ENCODE measurements at places on chromosomes 1 and 21. TPM values are rescaled to one million over a fixed set of nuclear protein-coding genes. Genes with fewer than 3 reads are reported as not detected.

The TDRD5 gene
- not detected for total RNA-seq

The DISP3 gene
- total RNA-seq: 1.8 TPM

The TGFB2 gene
- total RNA-seq: not detected

The GLIS1 gene
- not detected for total RNA-seq

The TFF3 gene
- total RNA-seq: not detected

The SPRR2F gene
- total RNA-seq: not detected

- H3K27me3 ChIP-seq: no peaks in the 10 kb centered on the region
- H3K36me3 ChIP-seq: no peaks in the 10 kb centered on the region
- H3K4me1 ChIP-seq: peaks cover 4% of the 10 kb centered on the region
- H3K4me3 ChIP-seq: no peak overlapping the region
- H3K27ac ChIP-seq: no peak overlapping the region
- no peak for DNase-seq
Measured at GRCh38 chr1:231016966-231017365, 23.1 kb downstream of the FAM89A start.

- no peak overlapping the region for H3K4me3 ChIP-seq
- no peaks in the 10 kb centered on the region for H3K27me3 ChIP-seq
- peaks cover 5% of the 10 kb centered on the region for H3K36me3 ChIP-seq
- no peak overlapping the region for H3K27ac ChIP-seq
Measured at GRCh38 chr1:199020904-199021303, 382.1 kb downstream of the PTPRC start.

GRCh38 chr1:48853006-48853405, 76.3 kb upstream of the BEND5 start:
- no peaks in the 10 kb centered on the region for H3K27me3 ChIP-seq
- DNase-seq: no peak
- H3K4me1 ChIP-seq: no peaks in the 10 kb centered on the region
- H3K27ac ChIP-seq: no peak overlapping the region

DNA sequence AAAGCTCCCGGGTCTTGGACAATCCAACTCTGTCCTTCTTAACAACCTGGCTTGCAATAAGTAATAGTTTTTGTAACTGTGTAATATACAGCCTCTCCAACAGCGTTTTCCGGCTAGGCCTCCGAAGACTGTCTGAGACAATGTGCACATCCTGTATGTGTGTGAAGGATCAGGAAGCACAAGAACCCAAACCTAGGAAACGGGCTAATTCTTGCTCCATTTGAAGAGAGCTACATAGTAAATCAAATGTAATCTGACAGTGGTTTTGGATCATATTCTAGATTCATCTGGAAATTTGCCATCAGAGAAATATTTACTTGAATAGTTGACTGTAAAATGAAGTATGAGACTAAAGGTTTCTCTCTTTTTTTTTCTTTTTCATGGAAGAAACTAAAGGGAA, 1.2 kb downstream of the GPR52 start:
- H3K36me3 ChIP-seq: no peaks in the 10 kb centered on the region
- no peaks in the 10 kb centered on the region for H3K27me3 ChIP-seq
- H3K4me3 ChIP-seq: no peak overlapping the region
- H3K4me1 ChIP-seq: peaks cover 13% of the 10 kb centered on the region
- H3K27ac ChIP-seq: no peak overlapping the region
- DNase-seq: no peak

DNA sequence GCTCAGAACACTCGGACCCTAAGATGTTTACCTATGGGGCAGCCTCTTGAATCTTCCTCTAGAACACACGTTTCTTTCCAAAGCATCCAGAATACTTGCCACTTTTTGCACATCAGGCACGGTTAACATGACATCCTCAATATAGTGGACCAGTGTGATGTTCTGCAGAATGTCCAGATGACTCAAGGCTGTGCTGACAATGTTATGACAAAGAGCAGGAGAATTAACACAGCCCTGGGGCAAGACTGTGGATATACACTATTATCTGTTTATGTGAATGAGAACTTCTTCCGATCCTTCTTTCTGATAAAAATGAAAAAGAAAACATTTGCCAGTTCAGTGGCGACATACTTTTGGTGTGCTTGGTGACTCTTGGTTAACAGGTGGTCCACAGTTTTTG, 154.3 kb downstream of the PDE4B start:
- H3K27ac ChIP-seq: no peak overlapping the region
- no peaks in the 10 kb centered on the region for H3K4me1 ChIP-seq
- H3K4me3 ChIP-seq: no peak overlapping the region
- H3K27me3 ChIP-seq: peaks cover 8% of the 10 kb centered on the region
- no peak for DNase-seq
- H3K36me3 ChIP-seq: no peaks in the 10 kb centered on the region

GRCh38 chr1:12147201-12147701, 19.5 kb upstream of the TNFRSF1B start:
- DNase-seq: no peak
- no peaks in the 10 kb centered on the region for H3K27me3 ChIP-seq
- H3K36me3 ChIP-seq: peaks cover 9% of the 10 kb centered on the region
- H3K4me3 ChIP-seq: peak overlapping the region; percentile 23
- peak overlapping the region; percentile 100 for H3K27ac ChIP-seq

- no peak overlapping the region for H3K4me3 ChIP-seq
- H3K36me3 ChIP-seq: no peaks in the 10 kb centered on the region
- DNase-seq: no peak
- peaks cover 9% of the 10 kb centered on the region for H3K4me1 ChIP-seq
- H3K27ac ChIP-seq: no peak overlapping the region
- no peaks in the 10 kb centered on the region for H3K27me3 ChIP-seq
Measured at GRCh38 chr1:172278478-172278877, 142.0 kb upstream of the C1orf105 start.

DNA sequence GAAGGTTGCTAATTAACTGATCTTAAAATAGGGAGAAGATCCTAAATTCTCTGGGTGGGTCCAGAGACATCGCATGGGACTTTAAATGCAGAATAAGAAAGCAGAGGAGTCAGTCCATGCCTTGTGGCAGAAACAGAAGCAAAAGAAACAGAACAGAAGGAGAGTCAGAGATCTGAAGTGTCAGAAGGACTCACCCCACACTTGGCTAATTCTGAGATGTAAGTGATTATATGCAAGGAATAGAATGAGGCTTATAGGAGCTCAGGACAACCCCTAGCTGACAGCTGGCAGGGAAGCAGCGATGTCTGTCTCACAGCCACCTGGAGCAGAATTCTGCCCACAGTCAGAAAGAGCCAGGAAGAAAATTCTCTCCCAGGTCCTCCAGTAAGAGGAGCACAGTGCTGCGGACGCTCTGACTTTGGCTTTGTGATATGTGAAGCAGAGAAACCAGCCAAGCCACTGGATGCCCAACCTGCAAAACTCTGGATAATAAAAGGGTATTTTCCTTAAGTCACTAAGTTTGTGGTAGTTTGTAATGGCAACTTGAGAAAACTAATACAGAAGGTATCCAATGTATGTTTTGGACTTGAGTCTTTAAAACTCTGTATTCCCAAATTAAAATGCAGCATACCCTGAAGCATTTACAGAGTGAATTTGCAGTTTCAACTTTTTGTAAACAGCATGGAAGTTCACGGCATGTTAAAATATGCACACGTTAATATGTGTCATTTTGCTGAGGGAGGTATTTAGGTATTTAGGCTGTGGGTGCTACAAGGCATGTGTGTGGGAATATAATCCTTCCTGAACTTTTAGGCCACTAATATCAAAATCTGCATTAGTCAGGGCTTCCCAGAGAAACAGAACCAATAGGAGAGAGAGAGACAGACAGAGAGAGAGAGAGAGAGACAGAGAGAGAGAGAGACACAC, 388.5 kb downstream of the PCP4 start:
- no peak overlapping the region for H3K4me3 ChIP-seq
- H3K27me3 ChIP-seq: no peaks in the 10 kb centered on the region
- H3K4me1 ChIP-seq: no peaks in the 10 kb centered on the region

GRCh38 chr21:16194095-16194787, 464.5 kb downstream of the USP25 start:
- H3K36me3 ChIP-seq: no peaks in the 10 kb centered on the region
- no peak overlapping the region for H3K27ac ChIP-seq
- H3K4me3 ChIP-seq: no peak overlapping the region
- no peaks in the 10 kb centered on the region for H3K27me3 ChIP-seq
- DNase-seq: no peak

DNA sequence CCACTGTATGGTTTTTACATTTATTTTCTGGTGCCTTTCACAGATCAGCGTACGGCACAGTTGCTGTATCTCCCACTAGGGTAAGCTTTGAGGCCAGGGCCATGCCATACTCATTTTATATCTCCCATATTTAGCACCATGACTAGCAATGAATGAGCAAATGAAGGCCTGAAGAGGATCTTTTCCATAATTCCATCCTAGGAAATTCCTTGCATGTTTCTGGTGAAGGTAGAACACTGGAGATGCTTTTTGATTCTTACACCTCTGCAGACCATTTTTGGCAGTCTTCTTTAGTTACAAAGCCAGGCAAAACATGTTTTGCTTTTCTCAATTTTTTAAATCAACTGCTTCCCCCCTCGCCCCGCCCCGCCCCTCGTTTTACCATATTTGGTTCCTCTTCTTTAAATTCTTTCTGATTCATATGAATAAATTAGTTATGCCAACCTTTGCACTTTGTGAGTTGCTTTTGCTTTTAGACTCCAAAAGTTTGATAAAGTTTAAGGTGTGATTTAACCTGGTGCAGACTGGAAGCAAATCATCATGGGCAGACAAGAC, 78.9 kb upstream of the AK4 start:
- peak overlapping the region; percentile 87 for H3K4me3 ChIP-seq
- peaks cover 4% of the 10 kb centered on the region for H3K27me3 ChIP-seq
- no peaks in the 10 kb centered on the region for H3K36me3 ChIP-seq

GRCh38 chr1:64251971-64252370, 48.5 kb downstream of the UBE2U start:
- H3K27ac ChIP-seq: no peak overlapping the region
- H3K27me3 ChIP-seq: peaks cover 54% of the 10 kb centered on the region
- no peaks in the 10 kb centered on the region for H3K36me3 ChIP-seq
- DNase-seq: no peak

- DNase-seq: no peak
- H3K4me3 ChIP-seq: no peak overlapping the region
- H3K4me1 ChIP-seq: no peaks in the 10 kb centered on the region
- peaks cover 62% of the 10 kb centered on the region for H3K27me3 ChIP-seq
- no peaks in the 10 kb centered on the region for H3K36me3 ChIP-seq
Measured at GRCh38 chr1:207672522-207673130, 27.7 kb downstream of the CR1L start.

DNA sequence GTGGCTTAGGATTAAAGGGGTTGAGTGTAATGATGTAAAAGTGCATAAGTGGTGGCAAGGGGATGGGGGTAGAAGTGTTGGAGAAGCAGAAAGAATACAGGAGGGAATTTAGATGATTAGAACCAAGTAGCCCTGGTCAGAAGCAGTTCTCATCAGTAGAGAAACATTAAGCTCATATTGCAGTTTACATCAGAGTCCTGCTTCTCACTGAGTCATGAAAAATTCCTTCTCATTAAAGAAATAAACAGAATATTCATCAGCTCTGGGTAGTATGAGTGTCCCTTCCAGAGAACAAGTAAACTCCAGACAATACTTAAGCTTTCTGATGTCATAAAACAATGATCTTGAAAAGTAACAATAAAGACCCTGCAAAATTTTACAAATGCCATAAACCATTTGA, 36.5 kb downstream of the LRRIQ3 start:
- peaks cover 4% of the 10 kb centered on the region for H3K36me3 ChIP-seq
- H3K4me3 ChIP-seq: no peak overlapping the region
- H3K4me1 ChIP-seq: no peaks in the 10 kb centered on the region
- DNase-seq: no peak
- no peak overlapping the region for H3K27ac ChIP-seq

GRCh38 chr1:228868731-228869024, 133.4 kb downstream of the RHOU start:
- DNase-seq: no peak
- no peaks in the 10 kb centered on the region for H3K36me3 ChIP-seq
- H3K4me1 ChIP-seq: no peaks in the 10 kb centered on the region
- peaks cover 4% of the 10 kb centered on the region for H3K27me3 ChIP-seq

GRCh38 chr21:20004367-20004766, 993.8 kb upstream of the NCAM2 start:
- H3K36me3 ChIP-seq: no peaks in the 10 kb centered on the region
- no peak overlapping the region for H3K4me3 ChIP-seq
- no peaks in the 10 kb centered on the region for H3K27me3 ChIP-seq
- no peaks in the 10 kb centered on the region for H3K4me1 ChIP-seq
- no peak overlapping the region for H3K27ac ChIP-seq
- no peak for DNase-seq

DNA sequence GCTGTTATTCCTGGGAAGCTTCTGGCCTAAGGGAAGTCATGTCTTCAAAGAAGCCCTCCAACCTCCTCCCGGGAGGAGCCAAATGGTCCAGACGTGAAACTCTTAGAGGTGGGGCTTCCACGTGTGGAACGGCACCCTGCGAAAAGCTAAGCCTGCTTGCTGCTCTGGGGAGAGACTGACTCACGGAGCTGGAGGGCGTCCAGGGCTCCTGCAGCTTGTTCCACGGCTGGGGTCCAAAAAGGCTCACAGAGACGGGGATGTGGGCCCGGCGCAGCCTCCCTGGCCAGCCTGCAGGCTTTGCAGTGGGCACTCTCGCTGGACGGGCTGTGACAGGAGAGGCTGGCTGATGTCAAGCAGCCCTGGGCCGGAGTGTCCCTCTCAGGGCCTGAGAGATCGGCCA, 105.1 kb downstream of the COLGALT2 start:
- H3K4me3 ChIP-seq: no peak overlapping the region
- no peak overlapping the region for H3K27ac ChIP-seq
- no peaks in the 10 kb centered on the region for H3K36me3 ChIP-seq
- peaks cover 20% of the 10 kb centered on the region for H3K4me1 ChIP-seq
- no peaks in the 10 kb centered on the region for H3K27me3 ChIP-seq

- no peak overlapping the region for H3K27ac ChIP-seq
- no peak for DNase-seq
- peaks cover 3% of the 10 kb centered on the region for H3K4me1 ChIP-seq
Measured at GRCh38 chr1:45721207-45721606, 29.2 kb downstream of the IPP start.

DNA sequence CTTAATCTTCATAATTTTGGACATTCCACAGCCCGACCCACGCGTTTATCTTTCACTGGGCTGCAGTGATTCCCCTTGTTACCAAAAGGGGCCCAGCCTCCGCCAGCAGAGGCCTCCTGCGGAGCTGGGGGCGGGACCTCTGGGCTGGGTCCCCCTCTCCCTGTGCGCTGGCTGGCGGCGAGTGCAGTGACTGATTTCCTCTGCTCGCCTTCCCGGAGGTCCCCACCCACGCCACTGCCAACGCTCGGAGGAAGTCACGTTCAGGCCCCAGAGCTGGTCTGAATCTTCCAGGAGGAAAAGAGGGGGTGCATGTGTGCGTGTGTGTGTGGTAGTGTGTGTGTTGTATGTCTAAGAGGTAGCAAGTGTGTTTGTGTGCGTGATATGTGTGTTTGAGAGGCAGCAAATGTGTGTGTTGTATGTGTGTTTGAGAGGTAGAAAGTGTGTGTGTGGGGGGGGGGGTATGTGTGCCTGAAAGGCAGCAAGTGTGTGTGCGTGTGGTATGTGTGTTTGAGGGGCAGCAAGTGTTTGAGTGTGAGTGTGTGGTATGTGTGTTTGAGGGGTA, 35.0 kb upstream of the JAK1 start:
- no peaks in the 10 kb centered on the region for H3K27me3 ChIP-seq
- peak overlapping the region; percentile 71 for H3K27ac ChIP-seq
- peaks cover 11% of the 10 kb centered on the region for H3K36me3 ChIP-seq
- H3K4me1 ChIP-seq: peaks cover 42% of the 10 kb centered on the region

DNA sequence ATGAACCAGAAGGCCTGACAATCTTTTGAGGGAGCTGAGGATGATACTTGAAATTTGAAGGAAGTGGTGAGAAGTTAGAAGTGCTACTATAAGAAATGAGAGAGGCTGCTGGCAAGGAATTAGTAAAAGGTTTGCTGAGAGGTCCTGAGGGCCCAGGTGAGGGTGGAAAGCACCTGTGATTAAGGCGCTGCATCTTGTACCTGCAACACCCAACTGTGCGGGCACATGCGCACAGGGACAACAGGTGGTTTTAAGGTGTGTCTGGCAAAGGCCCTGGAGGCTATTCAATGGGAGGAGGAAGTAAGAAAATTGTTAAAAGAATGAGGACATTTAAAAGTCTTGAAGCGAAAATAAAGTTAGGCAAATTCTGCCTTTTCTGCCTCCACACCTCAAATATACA, 349.3 kb downstream of the RGS7 start:
- no peak for DNase-seq
- H3K4me1 ChIP-seq: no peaks in the 10 kb centered on the region

Data from natural killer cell treated with Interleukin-12 subunit alpha and Interleukin-12 subunit beta and Interleukin-15 and Interleukin-18, amount 100 ng/mL, for 72 hours (primary cell).